HS-5 (cell line): ENCODE measurements at places on chromosomes 2 and 18.

DNA sequence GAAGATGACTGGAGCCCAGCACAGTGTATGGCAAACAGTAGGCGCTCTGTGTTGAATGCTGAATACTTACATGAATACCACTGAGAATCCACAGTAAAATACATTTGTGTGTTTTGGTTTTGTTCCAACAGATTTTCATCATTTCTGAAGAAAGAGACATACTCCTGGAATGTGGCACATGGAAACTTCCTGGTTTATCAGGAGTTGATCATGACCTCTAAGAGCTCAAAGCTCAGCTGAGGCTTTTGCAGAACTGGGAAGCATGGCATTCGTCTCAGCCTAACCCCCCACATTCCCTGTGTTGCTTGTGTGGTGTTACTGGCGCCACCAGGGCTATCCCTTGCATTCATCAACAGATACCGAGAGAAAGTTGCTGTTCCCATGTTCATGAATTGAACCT is 316.9 kb upstream of the REV1 start:
- DNase-seq, result peak; percentile 93

- no peak for DNase-seq
Observed at GRCh38 chr2:172082105-172082943, 3.0 kb upstream of the DLX1 start.

DNA sequence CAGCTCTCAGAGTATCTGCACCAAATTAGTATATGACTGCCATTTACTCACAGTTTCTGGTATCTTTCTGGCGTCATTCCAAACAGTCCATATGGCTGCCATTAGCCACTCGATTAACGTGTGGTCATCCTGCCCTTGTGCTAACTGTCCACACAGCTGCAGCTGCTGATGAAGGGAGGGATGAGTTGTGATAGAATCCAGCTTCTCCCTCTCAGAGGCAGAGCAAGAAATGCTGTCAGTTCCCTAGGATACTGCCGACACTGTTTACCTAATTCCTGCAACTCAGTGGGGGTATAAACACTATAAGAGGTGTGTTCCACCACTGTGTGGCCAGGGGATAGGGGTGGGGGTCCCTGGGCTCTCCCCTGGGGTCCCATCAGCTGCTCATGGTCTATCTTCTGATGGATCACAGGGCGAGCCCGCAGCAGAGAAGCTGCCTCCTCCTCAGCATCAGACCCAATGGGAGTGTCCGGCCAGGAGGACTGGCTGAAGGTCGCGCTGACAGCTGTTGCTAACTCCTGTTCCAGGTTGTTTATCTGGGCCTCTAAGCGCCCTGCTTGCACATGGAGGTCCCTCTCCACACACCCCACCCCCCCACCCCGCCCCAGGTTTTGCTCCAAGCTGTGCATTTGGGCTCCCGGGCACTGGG is 17.3 kb upstream of the KLHL23 start:
- peak; percentile 76 for DNase-seq

- no peak for DNase-seq
Observed at GRCh38 chr18:63936932-63937393, 12.1 kb upstream of the HMSD start.

GRCh38 chr2:67888351-67889005 is 174.3 kb downstream of the C1D start:
- no peak for DNase-seq
